ENCODE measurements at places on chromosomes 4 and X.
A peak's percentile ranks its signal among the peaks of the same experiment; 100 is the strongest.

- DNase-seq = no peak
These were observed 7.9 kb downstream of the COL25A1 start for GRCh38 chr4:109294468-109295020.

DNA sequence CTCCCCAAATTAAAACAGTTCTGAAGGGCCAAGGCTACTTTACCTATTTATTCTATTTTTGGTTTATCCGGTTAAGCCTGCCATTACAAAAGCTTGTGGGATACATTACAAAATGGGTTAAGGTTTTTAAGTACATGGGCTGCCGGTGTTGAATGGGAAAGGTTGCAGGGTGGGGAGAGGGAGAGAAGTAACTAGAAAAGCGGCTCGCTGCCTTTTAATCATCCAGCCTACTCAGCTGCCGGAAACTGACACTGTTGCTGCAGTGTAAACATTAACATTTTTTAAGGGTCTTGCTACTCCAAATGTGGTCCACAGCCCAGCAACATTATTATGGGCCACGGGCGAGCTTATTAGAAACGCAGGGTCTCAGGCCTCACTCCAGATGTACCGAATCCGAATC lies 1.5 kb upstream of the IL1RAPL1 start:
- DNase-seq = no peak

- no peak for DNase-seq
These were observed 68.7 kb upstream of the PCDH19 start for GRCh38 chrX:100478714-100479306.

DNA sequence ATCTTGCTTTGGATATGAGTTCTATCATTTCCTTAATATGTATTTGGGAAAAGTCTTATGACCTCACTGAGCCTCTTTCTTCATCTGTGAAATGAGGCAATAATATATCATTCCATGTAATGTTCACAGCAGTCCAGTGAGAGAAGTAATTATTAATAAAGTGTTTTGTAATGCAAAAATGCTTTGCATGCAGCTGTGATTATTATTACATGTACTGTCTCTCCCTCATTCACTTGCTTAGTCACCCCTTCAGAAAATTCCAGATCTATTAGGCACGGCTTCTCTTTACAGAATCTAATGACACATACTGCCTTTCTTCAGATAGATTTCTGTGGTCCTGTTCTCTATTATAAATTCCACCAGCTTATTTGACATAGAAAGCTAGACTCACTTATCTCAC lies 53.5 kb upstream of the FGF13 start:
- no peak for DNase-seq

- no peak for DNase-seq
These were observed 1.1 kb downstream of the UBE2D3 start for GRCh38 chr4:102826105-102826889.

DNA sequence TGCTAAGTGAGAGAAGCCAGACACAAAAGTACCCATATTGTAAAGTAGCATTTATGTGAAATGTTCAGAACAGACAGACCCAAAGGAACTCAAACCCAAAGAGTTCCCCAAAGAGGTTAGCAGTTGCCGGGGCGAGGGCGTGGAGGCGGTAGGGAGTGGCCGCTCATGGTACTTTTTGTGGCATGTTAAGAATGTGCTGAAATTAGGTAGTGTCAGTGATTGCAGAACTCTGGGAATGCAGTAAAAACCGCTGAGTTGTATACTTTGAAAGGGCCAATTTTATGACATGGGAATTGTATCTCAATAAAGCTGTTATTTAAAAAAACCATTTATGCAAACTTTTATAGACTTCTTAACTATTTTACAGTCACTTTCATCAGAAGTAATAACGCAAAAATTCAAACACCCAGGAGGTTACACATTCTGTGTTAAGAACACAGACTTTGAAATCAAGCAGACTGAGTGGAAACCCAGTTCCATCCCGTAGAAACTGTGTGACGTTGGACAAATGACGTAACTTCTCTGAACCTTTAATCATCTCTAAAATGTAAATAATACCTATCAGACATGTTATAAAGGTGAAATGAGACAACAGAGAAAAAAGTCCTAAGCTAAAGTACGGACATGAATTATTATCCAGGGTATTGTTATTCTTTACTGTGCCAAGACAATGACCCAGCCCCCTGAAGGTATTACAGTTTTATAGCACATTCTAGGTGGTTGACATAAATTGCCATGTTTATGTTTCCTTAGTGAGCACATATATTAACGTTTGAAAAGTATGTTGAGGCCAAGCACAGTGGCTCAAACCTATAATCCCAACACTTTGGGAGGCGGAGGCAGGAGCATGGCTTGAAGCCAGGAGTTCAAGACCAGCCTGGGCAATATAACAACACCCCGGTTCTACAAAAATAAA lies 19.7 kb downstream of the ZFP42 start:
- DNase-seq = no peak

- no peak for DNase-seq
These were observed 110.4 kb downstream of the SLIT2 start for GRCh38 chr4:20362148-20362547.

GRCh38 chr4:7128644-7129043 lies 60.8 kb upstream of the GRPEL1 start:
- DNase-seq = no peak

DNA sequence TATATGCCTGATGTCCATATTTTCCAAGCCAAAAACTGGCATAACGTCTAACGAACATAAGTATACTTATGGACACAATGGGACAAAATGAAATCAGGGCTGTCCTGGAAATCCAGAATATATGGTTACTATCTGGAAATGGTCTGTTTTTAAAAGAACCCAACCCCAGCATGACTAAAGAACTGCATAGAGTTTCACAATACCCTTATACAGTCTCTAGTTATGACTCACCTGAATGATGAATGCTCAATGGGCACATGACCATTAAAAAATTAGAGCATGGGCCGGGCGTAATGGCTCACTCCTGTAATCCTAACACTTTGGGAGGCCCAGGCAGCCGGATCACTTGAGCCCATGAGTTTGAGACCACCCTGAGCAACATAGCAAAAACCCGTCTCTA lies 31.8 kb downstream of the AMMECR1 start:
- no peak for DNase-seq

GRCh38 chrX:18676050-18676449 lies 4.1 kb upstream of the RS1 start:
- DNase-seq = no peak

DNA sequence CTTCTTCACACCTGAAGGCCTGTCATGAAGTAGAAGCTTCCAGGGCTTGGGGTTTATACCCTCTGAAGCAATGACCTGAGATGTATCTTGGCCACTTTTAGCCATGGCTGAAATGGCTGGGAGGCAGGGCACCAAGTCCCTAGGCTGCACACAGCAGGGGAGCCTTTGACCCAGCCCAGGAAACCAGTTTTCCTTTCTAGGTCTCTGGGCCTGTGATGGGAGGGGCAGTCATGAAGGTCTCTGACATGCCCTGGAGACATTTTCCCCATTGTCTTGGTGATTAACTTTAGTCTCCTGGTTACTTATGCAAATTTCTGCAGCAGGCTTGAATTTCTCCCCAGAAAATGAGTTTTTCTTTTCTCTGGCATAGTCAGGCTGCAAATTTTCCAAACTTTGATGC lies 511.0 kb upstream of the KLHL4 start:
- DNase-seq = no peak

GRCh38 chrX:136496186-136496763 lies 1.1 kb upstream of the HTATSF1 start:
- DNase-seq = no peak

- no peak for DNase-seq
These were observed 163.4 kb downstream of the AREG start for GRCh38 chr4:74608151-74608949.

GRCh38 chr4:138749303-138749702 lies 266.3 kb upstream of the NOCT start:
- no peak for DNase-seq

DNA sequence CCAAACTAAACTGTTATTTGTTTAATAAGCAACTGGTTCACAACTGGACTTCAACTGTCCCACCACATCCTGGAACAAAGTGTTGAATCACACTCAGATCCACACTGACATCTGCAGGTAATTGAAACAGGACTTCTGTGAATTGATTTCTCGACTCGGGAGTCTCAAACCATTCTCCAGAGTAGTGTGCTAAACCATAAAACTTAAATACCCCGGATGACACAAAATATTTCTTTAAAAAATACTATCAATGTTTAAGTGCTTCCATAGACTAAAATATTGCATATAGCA lies 95.4 kb upstream of the PLAC1 start:
- no peak for DNase-seq

DNA sequence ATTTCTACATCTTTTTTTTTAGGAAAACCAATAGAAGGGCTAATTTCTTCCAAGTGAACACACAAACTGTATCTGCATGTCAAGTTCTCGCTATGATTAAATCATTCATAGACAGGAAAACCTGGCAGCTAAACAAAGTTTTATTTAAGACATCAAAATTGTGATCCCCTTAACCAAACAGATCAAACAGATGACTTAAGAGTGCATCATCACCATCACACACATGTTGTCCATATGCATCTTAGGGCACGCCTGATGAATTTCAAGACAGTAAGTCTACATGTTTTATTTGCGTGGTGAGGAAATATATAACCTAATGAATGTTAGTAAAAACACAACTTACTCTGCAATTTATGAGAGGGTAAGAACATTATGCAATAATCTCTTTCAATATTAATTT lies 317.0 kb upstream of the ANXA10 start:
- no peak for DNase-seq

- no peak for DNase-seq
These were observed 31.4 kb upstream of the PJA1 start for GRCh38 chrX:69196666-69197065.

GRCh38 chr4:83556006-83556707 lies 20.2 kb downstream of the GPAT3 start:
- DNase-seq = no peak

DNA sequence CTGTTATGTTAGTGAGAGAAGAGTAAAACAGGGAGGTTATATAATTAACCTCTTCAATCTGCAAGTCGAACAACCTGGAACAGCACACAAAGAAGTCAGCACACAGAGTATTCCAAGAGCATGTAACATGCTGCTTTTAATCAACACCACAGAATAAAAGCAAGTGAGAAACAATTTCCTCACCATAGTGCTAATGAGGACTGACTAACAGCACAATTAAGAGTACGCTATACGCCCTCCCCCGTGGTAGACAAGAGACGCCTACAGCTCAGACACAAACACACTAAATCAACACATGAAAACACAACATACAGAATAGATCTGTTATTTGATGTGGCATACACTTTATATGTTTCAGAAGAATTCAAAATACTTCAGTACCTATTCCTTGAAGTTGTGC lies 103.0 kb downstream of the PPP3CA start:
- no peak for DNase-seq

DNA sequence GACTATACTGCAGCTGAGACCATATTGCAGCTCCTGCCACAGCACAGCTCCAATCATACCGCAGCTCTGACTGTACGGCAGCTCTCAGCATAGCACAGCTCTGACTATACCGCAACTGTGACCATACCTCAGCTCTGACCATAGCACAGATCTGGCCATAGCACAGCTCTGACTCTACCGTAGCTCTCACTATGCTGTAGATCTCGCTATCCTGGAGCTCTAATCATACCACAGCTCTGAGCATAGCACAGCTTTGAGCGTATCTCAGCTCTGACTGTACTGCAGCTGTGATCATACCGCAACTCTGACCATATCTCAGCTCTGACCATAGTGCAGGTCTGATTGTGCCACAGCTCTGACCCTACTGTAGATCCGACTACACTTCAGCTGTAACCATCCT lies 139.2 kb downstream of the ASMT start:
- no peak for DNase-seq

- DNase-seq = peak; percentile 2
These were observed 1176.7 kb downstream of the NLGN4X start for GRCh38 chrX:5051831-5052491.

DNA sequence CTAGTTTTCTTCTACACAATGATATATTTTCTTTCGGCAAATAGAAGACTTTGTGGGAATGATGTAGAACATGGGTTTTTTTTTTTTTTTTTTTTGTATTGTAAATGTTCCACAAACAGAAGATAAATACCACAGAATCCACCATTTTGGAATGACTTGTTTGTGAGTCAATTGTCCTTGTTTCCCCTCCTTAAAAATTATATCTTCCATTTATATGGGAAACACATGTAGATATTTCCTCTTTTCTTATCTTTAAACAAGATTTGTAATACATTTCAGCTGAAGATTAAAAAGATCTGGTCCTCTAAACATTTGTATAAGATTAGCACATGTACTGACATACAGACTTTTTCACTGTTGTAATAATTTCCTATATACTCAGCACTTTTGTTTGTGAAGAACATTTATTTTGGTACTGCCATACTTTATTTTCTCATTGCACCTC lies 304.6 kb downstream of the SPRY1 start:
- no peak for DNase-seq

GRCh38 chrX:48919360-48919841 lies 577 bp upstream of the PIM2 start:
- no peak for DNase-seq

DNA sequence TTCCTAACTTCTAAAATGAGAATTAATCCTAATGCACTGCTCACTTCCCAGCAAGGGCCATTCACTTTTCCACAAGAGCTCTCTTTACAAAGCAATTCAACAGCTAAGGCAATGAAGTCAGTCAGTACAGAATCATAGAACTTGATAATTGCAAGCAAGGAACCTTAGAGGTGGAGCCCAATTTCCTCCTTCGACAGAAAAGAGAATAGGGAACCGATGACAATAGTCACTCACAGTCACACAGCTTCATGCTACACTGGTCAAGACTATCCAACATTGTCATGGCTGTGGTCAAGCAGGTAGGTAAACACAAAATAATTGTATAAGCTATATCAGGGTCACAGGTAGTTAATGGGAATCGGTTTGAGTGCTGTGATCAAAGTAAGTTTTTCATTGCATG lies 90.0 kb downstream of the ELOVL6 start:
- DNase-seq = no peak

DNA sequence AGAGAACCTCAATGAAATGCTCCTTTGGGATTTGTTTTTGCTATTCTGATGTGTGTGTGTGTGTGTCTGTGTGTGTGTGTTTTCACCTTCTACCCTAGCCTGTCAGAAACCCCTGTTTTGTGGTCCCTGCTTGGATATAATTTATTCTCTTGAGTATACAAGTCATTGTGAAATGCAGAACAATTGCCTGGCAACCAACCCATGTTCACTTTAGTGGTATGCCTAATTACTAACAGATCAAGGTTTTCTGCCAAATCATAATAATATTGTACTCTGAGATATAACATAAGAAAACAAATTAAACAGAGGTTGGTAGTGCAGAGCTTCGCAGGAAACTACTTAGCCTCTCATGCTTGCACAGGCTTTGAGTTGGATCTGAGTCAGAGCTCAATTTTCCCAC lies 7.0 kb upstream of the TET2 start:
- DNase-seq = no peak

- peak; percentile 9 for DNase-seq
These were observed at the start of gene MAOB for GRCh38 chrX:43882294-43882681. TSS of gene MAOB (minus strand) at chrX:43882450. CDS start at chrX:43882299, 151 bp downstream.

Data from hippocampal formation (tissue), 2 donors.